ENCODE measurements at places on chromosomes 3 and 15. TPM values are rescaled to one million over a fixed set of nuclear protein-coding genes. Genes with fewer than 3 reads are reported as not detected.

ITGA11 gene
- total RNA-seq = 90.7 TPM

SAMMSON gene
- 0.48 TPM for total RNA-seq

CFAP20DC gene
- total RNA-seq = 12.0 TPM

KIF15 gene
- total RNA-seq = 41.2 TPM

DGKG gene
- 15.3 TPM for total RNA-seq

UACA gene
- total RNA-seq = 47.0 TPM

DNA sequence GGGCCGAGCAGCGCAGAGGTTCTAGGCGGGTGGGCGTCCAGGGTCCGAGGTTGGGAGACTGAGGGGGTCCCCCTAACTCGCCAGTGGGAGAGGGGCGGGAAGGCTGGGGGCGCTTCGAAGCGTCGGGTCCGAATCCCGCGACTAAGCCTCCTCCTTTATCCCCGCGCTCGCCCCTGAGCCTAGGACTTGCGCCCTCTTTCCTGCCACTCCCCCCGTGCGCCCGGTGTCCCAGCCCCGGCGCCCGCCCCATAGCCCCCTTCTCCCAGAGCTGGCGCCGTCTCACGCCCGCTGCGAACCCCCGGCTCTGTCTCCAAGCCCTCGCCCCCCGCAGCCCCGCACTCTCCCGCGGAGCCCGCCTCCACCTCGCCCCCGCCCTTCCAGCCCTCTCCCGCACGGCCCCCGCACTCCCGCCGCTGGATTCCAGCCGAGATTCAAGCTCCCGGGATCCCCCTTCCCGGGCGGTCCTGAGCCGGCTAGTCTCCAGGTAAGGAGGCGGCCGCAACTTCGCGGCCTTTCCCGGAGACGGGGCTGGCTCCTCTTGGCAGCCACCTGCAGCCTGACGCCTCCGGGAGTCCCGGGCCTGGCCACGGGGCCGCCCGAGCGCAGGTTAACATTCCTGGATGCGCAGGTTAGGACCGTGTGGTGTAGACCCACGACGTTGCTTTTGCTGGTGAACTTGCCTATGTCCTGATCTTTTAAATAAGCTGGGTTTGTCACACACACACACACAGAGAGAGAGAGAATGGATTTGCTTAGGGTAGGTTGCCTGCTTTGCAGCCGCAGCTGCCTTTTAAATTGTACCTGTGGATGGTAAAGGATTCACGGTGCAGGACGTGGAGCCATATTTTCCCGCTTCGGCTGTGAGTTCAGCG, 563 bp downstream of the PXYLP1 start:
- no peak for DNase-seq

GRCh38 chr3:43005981-43006380, 26.9 kb downstream of the GASK1A start:
- no peak for DNase-seq

GRCh38 chr3:177041021-177041729, 156.1 kb downstream of the TBL1XR1 start:
- no peak for DNase-seq

DNA sequence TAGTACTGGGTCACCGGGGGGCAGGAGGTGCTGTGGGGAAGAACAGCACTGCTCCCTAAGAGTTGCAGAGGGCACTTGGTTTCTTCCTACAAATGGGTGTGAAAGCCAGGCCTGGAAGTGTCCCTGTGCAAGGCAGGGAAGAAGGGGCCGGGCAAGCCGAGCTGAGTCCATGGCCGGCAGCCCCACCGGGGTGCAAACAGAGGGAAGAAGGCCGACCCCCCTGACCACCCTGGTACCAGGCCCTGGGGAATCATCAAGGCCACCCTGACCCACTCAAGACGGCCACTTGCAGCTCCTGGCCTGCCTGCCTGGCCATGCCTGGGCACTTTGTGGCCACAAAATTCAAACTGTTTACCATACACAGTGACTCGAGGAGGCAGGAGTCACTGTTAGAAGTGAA, 8.7 kb upstream of the DNAJB8 start:
- DNase-seq = no peak

GRCh38 chr3:186665625-186666188, at the start of gene HRG:
HRG (plus strand) TSS chr3:186666014; CDS start chr3:186666032, 18 bp downstream.
- no peak for DNase-seq

DNA sequence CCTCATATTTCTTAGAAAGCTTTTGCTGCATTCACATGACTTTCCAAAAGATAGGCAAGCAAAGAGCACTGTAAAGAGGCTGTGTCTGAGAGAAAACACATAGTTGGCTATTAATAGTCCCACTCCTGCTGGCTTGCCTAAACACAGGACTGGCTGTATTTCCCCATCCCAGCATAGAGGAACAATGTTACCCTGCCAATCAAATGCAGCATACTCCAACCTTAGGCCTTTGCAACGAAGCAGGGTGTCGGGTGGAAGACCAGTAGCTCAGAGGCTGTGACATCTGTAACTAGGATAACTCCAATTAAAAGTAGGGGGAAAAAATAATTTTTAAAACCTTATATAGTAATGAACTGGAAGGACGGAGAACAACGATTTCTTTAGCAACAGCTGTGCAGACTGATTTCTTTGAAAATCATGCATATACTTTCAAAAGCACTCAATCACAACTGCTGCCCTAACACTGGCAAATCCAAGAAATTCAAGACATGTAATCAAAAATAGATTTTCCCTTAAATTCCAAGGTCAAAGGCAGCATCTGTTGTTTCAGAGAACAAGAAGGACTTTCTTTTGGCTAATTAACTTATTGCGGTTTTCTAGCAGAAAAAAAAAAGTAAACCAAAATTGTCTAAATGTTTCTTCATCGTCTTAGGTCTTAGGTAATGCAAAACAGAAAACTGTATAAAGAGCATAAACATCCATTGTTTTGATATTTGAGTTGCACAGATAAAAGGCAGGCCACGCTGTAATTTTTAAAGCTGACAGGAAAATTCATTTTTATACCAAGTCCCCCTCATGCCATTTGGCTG, 139.3 kb downstream of the TNIK start:
- DNase-seq = peak; percentile 39

DNA sequence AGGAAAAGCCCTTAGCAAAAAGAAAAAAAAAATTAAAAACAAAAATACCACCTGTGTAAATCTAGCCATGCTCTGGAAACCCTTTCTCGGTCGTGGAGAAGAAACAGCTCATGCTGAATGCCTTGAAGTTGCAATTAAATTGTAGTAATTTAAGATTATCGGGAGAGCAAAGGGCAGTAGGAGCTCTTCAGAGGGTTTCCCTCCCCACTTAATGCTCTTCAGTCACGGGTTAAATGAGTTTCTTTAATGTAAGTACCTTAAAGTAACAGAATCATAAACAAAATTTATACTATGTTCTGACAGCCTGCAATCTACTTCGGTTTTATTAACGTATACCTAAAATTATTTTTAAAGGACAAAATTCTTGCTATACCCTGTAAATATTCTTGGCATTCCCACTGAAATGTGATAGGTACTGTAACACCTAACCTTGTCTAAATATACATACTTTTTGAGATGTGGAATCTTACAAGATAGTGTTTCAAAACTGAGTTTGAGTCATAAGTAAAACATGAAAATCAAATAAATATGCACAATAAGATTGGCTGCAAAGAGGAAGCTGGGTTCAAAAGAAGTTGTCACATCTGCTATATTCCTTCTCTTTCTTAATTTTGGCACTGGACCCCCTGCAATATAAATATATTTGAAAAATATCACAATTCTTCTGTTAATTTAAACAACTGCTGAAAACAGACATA, 5.3 kb downstream of the FOXP1 start:
- no peak for DNase-seq

- DNase-seq = peak; percentile 13
Measured at GRCh38 chr15:40471105-40471807, 472 bp downstream of the CHST14 start.

DNA sequence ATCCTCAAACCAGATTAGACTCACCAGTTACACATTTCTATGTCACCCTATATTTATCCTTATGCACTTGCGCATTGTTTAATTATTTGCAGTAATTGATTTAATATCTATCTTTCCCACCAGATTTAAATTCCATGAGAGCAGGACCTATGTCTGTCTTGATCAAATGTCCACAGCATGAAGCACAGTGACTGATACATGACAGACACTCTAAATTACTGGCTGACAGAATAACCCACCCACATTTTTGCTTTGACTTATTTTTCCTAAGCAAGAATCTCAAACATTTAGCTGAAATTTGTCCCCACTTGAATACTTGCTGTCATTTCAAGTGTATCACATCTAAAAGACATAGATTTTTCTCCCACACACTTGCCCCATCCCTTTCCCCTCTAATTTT, 7.5 kb downstream of the CD200R1 start:
- DNase-seq = no peak

DNA sequence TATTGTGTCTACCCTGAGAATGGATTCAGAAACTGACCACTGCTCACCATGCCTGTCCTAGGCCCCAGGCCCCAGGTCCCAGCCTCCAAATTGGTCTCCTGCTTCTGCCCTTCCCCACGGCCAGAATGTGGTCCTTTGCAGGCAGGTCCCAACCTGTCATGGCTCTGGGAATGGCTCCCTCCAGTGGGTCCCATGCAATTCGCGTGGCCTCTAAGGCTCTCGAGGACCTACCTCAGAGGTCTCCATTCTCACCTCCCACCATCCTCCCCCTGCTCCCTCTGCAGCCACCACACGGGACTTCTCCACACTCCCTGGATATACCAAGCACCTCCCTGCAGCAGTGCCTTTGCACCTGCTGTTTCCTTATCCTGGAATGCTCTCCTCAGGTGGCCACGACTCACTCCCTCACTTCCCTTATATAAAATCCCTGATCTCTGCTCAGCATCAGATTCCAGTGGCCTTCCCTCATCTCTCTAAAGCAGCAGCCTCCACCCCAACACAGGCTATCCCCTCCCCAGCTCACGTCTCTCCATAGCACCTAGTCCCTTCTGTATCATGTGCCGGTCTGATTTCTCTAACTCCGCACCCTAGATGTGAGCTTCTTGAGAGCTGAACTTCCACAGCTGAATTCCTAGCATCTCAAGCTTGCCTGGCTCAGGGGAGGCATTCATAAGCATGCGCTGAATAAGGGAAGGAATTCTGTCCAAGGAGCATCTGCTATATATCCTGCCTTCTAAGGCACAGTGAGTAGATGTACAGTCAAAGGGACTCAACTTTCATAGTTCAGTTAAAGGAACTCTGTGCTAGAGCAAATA, 56.9 kb downstream of the ARRDC4 start:
- DNase-seq = no peak

DNA sequence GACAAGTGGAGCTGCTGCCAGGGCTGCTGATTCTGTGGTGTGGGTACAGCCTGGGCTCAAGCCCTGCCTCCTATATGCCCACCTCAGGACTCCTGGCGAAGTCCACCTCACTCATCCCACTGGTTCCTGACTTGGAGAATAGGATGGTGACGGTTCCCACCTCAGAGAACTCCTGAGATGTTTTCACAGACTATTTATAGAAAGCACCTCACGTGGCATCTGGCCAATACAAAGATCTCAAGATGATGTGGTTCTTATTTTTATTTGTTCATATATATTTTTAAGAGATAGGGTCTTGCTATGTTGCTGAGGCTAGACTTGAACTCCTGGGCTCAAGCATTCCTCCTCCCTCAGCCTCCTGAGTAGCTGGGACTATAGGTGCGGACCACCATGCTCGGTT, 236.9 kb upstream of the BHLHE40 start:
- no peak for DNase-seq

- no peak for DNase-seq
Measured at GRCh38 chr15:34185666-34186065, 24.2 kb downstream of the KATNBL1 start.

GRCh38 chr3:17143893-17144664, 259.3 kb downstream of the PLCL2 start:
- no peak for DNase-seq

DNA sequence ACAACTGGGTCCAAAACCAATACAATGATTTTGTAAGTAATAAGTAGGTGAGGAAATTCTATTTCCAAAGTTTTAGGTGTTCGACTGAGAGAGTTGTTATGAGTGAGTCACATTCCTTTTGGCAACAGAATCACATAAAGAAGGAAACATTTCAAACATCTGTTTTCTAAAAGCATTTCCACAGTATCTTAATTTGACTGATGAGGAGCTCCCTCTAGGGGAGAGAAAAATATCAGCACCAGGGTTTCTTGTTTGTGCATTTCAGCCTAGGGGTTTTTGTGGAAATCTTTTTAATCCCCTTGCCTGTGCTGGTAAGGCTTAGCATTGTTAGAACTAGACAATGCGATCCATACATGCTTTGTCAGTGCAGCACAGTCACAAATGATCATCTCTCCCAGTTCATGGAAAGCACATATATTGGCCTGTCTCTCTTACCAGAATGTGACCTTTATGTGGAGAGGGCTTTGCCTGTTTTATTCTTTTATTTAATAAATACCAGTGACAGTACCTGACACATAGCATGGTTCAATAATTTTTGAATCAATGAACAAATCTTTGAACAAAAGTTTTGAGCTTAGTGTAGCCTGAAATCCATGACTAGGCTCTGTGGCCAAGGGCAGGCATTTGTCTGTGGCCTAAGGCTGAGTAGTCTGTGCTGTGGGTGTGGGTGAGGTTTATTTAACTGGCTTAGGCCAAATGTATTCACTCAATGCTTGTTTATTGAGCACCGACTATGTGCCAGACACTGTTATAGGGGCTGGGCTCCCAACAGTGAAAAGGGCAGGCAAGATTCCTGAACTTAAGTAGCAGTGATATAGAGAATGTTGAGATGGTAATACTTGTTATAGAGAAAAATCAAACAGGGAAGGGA, 21.1 kb upstream of the IQCF6 start:
- DNase-seq = peak; percentile 79

DNA sequence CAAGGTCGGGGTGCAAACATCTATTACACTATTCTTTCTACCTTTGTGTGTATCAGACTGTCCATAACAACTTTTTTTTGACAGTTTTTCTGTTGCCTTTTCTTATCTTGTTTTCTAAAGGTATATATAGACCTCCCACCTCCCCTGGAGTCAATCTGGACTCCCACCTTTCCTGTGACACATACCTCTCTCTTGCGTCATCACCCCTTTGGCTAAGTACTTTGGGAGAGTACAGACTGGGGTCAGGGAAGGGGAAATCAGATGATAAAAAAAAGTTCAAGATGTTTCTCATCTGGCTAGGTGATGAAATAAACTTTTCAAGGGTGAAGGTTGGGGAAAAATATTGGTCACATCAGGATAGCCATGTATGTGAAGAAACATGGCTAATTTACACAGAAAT, 17.2 kb downstream of the TSPAN3 start:
- DNase-seq = no peak

- no peak for DNase-seq
Measured at GRCh38 chr3:193330555-193331204, 47.9 kb downstream of the ATP13A5 start.

DNA sequence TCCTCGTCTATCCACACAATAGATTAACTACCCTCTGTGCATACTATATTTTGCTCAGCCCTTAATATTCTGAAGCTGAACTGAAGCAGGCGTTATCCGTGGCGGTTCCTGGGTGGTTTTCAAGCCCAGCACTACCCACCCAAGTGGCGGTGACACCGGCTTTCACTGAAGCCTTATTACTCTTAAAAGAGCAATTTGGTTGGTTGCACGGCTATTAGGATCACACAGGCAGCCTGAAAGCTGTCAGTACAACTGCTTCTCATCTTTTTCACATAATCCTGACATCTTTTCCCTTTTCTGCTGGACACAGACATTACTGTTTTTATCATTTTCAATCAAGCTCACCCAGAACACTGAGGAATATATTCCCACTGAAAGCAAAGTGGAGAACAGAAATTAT, 525.3 kb upstream of the ZNF717 start:
- no peak for DNase-seq

Data from RPMI7951 (cell line).